Upper lobe of left lung (tissue), 6 donors: ENCODE measurements at places on chromosomes 11 and 22. TPM values are rescaled to one million over a fixed set of nuclear protein-coding genes. Genes with fewer than 3 reads are reported as not detected.

- no peak for DNase-seq
- no peak overlapping the region for H3K27ac ChIP-seq
- no peaks in the 10 kb centered on the region for H3K4me1 ChIP-seq
- no peak overlapping the region for H3K4me3 ChIP-seq
Observed at GRCh38 chr11:79637219-79637618, 196.4 kb upstream of the TENM4 start.

Gene MAJIN
- total RNA-seq, result not detected

Gene DRICH1
- total RNA-seq, result 0.30 TPM

Gene OR5M8
- total RNA-seq, result not detected
